Heart right ventricle (tissue), 16 donors: ENCODE measurements at places on chromosomes 16 and 17. TPM values are rescaled to one million over a fixed set of nuclear protein-coding genes. Genes with fewer than 3 reads are reported as not detected.
A peak's percentile ranks its signal among the peaks of the same experiment; 100 is the strongest.

GRCh38 chr16:66618588-66619375 is 14.3 kb downstream of the CMTM3 start:
- H3K36me3 ChIP-seq = peaks cover 31% of the 10 kb centered on the region
- H3K27ac ChIP-seq = no peak overlapping the region
- no peak for DNase-seq
- no peaks in the 10 kb centered on the region for H3K27me3 ChIP-seq
- H3K4me1 ChIP-seq = peaks cover 20% of the 10 kb centered on the region

DNA sequence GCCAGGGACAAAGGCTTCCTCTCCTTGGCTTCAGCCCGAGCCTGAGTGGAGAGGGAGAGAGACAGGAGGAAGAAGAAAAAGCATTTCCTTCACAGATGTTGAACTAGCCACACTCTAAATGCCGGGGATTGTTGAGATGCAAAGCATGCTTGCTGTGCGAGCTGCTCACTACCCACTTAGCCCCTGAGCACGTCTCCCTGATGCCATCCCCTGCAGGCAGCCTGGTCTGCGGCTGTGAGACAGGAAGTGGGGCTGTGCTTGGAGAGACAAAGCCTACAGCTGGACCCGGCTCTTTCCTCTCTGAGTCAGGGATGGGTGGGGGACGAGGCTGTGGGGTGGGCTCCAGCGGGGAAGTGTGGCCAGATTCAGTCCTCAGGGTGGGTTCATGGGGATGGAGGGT is 13.7 kb downstream of the WNT9B start:
- H3K27ac ChIP-seq = no peak overlapping the region
- H3K27me3 ChIP-seq = peaks cover 28% of the 10 kb centered on the region
- no peak overlapping the region for H3K4me3 ChIP-seq

The MYH11 gene
- 40.5 TPM for total RNA-seq

DNA sequence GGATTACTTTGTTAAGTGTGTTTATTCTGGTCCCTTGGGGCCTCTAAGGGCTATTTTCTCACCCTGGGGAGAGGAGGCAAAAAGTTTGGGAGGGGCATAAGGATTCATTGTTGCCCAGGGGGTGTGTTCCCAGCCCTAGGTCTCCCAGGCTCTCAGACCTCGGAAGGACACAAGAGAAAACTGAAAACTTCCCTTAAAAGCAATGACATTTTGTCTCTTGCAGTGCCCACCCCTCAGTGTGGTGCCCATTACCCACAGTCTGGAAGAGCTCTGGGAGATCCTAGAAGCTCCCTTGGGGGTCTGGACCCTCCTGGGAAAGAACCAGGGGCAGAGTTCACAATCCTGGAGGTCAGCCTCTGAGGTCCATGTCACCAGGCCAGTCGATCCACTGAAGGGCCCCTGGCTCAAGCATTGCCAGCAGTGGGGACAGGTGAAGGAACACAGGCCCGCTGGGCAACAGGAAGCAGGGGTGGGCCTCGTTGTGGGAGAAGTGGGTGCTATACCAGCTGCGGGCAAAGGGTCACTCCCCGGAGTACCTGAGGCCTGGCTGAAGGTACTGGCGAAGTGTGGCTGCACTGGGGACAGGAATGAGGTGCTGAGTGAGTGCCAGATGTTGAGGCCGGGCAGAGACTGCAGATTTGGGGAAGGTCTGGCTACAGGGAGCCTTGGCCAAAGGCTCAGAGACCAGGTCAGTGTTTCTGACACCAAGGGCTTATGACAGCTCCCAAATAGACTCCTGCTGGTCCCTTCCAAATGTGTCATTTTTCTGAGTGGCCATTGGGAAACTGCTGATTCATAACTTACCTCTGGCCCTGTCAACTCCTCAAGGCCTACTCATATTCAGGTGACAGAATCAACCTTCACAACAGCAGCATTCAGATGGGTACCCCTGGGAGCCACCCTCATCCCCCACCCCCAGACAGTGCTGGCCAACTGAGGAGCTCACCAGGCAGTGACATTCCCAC is 4.6 kb upstream of the ZNF747 start:
- H3K4me1 ChIP-seq = peaks cover 29% of the 10 kb centered on the region
- peak overlapping the region; percentile 81 for H3K27ac ChIP-seq
- no peaks in the 10 kb centered on the region for H3K36me3 ChIP-seq

The G6PC1 gene
- total RNA-seq = not detected

DNA sequence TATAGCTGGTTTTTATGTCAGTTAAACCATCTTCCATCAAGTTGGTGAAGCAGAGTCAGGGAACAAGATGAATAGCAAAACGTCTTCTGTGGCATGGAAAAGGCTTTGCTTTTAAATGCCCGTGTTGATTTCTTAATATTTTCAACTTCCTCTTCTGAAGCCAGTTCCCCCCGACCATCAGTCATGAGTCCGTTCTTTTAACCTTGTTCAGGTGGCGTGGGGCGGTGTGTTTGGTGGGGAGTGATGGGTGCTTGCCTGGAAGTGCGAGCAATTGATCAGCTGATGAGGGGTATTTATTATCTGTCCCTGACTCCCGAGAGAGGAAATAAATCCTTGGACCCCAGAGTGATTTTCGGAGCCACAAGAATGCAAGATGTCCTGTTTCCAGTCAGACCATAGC is 147.1 kb downstream of the WWOX start:
- H3K4me1 ChIP-seq = no peaks in the 10 kb centered on the region
- H3K4me3 ChIP-seq = no peak overlapping the region
- no peaks in the 10 kb centered on the region for H3K36me3 ChIP-seq
- no peak for DNase-seq
- no peaks in the 10 kb centered on the region for H3K27me3 ChIP-seq

DNA sequence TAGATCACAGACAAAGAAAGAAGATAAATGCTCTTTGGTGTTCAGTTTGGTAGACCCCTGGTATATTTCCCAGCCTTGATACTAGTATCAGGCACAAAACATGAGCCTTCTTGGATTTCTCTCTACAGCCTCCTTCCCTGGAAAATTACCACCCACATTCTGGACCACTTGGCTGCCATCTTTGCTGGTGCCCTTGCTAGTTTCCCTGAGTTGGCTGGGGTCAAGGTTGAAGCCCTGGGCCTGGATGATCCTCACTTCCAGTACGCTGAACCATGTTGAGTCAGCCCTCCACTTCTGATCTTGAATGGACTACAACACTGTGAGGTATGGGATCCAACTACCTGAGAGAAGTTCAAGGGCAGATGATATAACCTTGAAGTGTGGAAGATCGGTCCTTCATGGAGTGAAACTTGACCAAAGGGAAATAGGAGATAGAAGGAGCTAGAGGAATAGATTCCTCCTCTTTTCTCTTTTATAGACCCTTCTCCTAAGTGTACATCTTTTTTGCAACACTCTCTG is 501.4 kb downstream of the TMEM114 start:
- DNase-seq = no peak
- H3K27ac ChIP-seq = no peak overlapping the region
- no peaks in the 10 kb centered on the region for H3K27me3 ChIP-seq
- H3K4me3 ChIP-seq = no peak overlapping the region
- no peaks in the 10 kb centered on the region for H3K36me3 ChIP-seq
